Activated CD4-positive, alpha-beta T cell treated with anti-CD3 and anti-CD28 coated beads for 36 hours (primary cell): ENCODE measurements at places on chromosomes 13 and 19.

DNA sequence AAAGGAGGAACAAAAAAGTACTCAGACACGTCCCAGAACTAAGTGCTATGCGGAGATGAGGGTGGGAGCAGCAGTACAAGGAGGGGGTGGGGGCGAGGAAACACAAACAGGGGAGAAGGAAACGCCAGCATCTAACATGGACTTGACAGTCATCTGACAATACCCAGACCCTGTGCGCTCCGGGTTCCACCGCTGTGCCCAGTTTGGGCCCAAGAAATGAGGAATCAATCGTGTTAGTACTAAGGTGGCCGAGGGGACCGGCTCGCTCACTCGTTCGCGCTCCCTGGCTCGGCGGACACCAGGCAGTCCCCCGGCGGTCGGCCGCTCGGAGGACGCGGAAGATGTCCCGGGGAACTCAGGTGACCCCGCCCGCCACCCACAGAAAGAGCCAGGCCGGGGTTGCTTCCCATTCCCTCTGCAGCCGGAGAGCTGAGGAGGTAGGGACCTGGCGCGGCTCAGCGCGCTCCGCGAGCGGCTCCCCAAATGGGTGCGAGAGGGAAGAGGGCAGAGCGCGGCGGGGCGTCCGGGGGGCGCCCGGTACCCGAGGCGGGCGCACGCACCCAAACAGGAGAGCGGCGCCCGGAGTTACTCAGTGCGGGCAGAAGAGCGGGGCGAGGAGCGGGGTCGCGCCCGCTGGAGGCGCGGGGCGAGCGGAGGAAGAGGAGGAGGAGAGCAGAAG is 616 bp downstream of the TSHZ3 start:
- DNase-seq, result no peak
- peaks cover 43% of the 10 kb centered on the region for H3K27me3 ChIP-seq
- peak overlapping the region; percentile 70 for H3K4me3 ChIP-seq
- H3K27ac ChIP-seq, result no peak overlapping the region
- H3K36me3 ChIP-seq, result no peaks in the 10 kb centered on the region
- peaks cover 25% of the 10 kb centered on the region for H3K4me1 ChIP-seq

GRCh38 chr19:9857920-9858746 is 23.0 kb downstream of the PIN1 start:
- peaks cover 2% of the 10 kb centered on the region for H3K36me3 ChIP-seq
- peak overlapping the region; percentile 89 for H3K27ac ChIP-seq
- no peaks in the 10 kb centered on the region for H3K27me3 ChIP-seq
- peak; percentile 39 for DNase-seq
- H3K4me1 ChIP-seq, result peaks cover 76% of the 10 kb centered on the region
- peak overlapping the region; percentile 54 for H3K4me3 ChIP-seq

- no peak overlapping the region for H3K4me3 ChIP-seq
- no peak overlapping the region for H3K27ac ChIP-seq
- DNase-seq, result no peak
- peaks cover 2% of the 10 kb centered on the region for H3K27me3 ChIP-seq
- no peaks in the 10 kb centered on the region for H3K36me3 ChIP-seq
- peaks cover 11% of the 10 kb centered on the region for H3K4me1 ChIP-seq
These were observed 4.9 kb upstream of the ZC3H13 start for GRCh38 chr13:46057256-46058015.

DNA sequence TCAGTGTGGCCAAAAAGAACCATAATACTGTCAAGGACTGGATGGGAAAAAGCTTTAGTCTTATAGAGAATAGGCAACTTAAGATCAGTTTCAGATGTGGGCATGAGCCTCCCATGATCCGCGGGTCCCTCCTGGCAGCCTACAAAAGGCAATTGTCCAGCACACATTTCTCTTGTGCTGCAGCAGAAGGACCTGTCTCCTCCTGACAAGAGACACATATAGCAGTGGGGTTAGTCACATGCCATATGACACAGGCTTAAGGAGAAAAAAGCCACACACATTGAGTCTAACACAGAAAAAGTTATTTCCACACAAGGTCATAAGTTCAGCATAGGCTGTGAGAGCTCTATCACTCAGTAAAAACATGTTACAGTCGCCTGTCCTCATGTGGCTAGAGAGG is 1378.7 kb upstream of the PRR20A start:
- no peaks in the 10 kb centered on the region for H3K27me3 ChIP-seq
- H3K36me3 ChIP-seq, result no peaks in the 10 kb centered on the region
- H3K4me3 ChIP-seq, result no peak overlapping the region
- H3K27ac ChIP-seq, result no peak overlapping the region
- no peaks in the 10 kb centered on the region for H3K4me1 ChIP-seq

GRCh38 chr19:14480700-14481079 is 5.5 kb upstream of the PTGER1 start:
- no peak overlapping the region for H3K4me3 ChIP-seq
- H3K4me1 ChIP-seq, result peaks cover 10% of the 10 kb centered on the region
- peaks cover 6% of the 10 kb centered on the region for H3K36me3 ChIP-seq
- DNase-seq, result no peak
- no peaks in the 10 kb centered on the region for H3K27me3 ChIP-seq

GRCh38 chr19:46296722-46297461 is at the start of gene HIF3A:
HIF3A (plus strand) TSS chr19:46297042; CDS start chr19:46297077, 35 bp downstream.
- H3K27ac ChIP-seq, result no peak within 1 kb of the TSS
- DNase-seq, result peak; percentile 13
- peaks cover 20% of the 10 kb centered on the region for H3K27me3 ChIP-seq
- H3K4me3 ChIP-seq, result no peak within 1 kb of the TSS
- no peaks in the 10 kb centered on the region for H3K4me1 ChIP-seq

- H3K27me3 ChIP-seq, result no peaks in the 10 kb centered on the region
- H3K27ac ChIP-seq, result no peak overlapping the region
- DNase-seq, result peak; percentile 10
These were observed 737.7 kb downstream of the PCDH9 start for GRCh38 chr13:66492479-66492878.

GRCh38 chr19:32676186-32676894 is 692 bp downstream of the RGS9BP start:
- DNase-seq, result peak; percentile 35
- peaks cover 11% of the 10 kb centered on the region for H3K27me3 ChIP-seq
- no peak overlapping the region for H3K27ac ChIP-seq
- H3K36me3 ChIP-seq, result peaks cover 2% of the 10 kb centered on the region
- H3K4me1 ChIP-seq, result peaks cover 28% of the 10 kb centered on the region
- H3K4me3 ChIP-seq, result peak overlapping the region; percentile 78

DNA sequence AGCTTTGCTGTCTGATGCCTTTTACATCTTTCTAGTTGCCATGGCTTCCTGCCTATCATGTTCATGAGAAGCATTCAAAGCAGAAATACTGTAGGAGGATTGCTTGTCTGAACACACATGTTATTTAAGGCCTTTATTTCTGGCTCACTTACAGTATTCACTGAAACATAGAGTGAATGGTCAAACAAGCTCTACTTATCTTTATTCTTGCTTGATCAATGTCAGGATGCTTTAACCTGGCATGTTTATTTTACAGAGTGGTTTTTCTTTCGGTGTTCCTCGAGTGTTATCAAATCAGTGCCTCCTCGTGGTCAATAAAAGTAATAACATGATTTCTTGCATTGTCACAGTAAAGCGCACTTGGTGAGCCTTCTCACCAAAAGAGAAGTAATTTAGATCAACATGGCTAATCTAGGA is 73.5 kb upstream of the PCDH17 start:
- no peak for DNase-seq
- H3K4me3 ChIP-seq, result no peak overlapping the region
- no peaks in the 10 kb centered on the region for H3K36me3 ChIP-seq

GRCh38 chr13:44352202-44352601 is 21.4 kb upstream of the SERP2 start:
- H3K4me1 ChIP-seq, result peaks cover 17% of the 10 kb centered on the region
- H3K27me3 ChIP-seq, result no peaks in the 10 kb centered on the region
- no peak overlapping the region for H3K4me3 ChIP-seq
- no peak overlapping the region for H3K27ac ChIP-seq
- no peak for DNase-seq
